ENCODE measurements at places on chromosomes 12 and 14.

DNA sequence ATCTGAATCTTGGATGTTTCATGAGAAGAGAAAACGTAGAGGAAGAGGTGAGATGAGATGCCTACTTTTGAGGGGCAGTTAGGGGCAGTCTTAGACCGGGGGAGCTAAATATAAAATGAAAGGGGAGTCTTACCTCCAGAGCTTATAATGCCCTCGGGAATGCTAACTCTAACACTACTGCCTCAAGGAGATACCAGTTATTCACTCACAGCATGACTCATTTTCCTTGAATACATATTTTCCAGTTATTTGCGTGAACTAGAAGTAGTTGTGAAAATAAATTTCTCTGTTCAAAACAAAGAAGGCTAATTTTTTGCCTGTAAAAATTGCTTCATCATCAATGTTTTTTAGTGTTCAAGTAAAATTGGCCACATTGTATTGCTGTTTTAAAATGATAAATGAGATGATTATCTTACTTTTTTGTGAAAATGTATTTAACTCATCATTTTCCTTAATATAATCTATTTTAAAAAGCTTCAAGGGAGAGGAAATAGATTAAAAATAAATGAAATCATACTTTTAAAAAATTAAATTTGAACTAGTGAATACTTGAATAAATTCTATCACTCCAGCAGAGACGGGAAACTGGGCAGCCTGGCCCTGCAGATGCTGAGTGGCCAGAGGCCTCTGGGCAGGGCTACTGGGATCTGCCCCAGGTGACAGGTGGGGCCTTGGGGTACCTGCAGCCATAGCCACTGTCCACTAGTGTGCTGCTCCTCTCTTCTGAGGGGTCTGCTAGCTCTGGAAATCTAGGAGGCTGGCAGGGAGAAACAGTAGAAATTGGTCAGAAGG lies 339.3 kb downstream of the EGLN3 start:
- DNase-seq = peak; percentile 22

DNA sequence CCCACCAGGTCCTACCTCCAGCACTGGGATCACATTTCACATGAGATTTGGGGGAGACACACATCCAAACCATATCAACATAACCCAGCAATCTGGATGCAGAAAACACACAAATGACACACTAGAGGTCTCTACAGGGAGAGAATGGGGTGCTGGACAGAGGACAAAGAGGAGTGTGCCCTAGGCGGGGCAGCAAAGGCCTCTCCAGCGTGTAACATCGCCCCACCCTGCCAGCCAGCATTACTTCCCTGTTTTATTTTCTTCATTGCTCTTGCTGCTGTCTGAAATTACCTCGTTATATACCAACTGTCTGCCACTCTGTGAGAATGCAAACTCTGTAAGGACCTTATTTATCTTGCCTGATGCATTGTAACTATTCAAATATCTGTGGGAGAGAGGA lies 61.1 kb downstream of the RIMBP2 start:
- no peak for DNase-seq

DNA sequence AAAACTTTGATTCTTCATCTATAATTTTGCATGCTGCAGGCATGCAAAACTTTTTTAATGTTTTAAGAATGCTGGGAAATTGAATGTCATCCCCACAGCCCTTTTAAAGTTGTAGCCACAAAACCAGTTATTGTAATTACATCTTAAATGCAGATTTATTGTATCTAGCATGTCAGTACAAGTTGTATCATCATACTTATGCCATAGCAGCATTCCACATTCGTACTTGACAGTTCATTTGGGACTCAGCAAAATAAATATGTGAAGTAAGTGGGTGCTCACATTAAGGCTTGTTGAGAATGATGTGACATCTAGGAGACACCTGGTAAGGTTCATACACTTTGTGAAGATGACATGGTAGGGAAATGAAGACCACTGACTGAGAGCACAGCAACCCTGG lies 44.0 kb upstream of the GZMB start:
- DNase-seq = no peak

- peak; percentile 39 for DNase-seq
Observed at GRCh38 chr12:122788387-122788786, 14.0 kb downstream of the CCDC62 start.

DNA sequence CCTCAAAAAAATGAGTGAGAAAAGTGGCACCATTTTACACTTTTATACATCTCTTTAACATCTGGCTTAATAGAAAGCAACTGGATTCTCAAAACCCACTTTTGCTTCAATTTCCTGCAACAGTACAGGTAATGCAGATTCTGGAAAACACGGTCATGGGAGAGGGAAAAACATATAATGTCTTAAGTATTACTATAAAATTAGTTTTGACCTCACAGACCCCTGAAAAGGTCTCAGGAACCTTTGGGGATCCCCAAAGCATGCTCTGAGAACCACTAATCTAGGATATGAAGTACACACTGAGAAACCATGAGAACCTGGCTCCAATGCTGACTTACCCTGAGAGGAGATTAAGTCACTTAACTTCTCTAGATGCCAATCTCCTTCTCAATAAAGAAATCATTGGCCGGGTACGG lies 64.7 kb downstream of the PPP2R5E start:
- DNase-seq = no peak

GRCh38 chr12:92928421-92928961 lies 604 bp downstream of the EEA1 start:
- no peak for DNase-seq

GRCh38 chr14:72999316-72999715 lies 27.6 kb downstream of the ZFYVE1 start:
- no peak for DNase-seq

DNA sequence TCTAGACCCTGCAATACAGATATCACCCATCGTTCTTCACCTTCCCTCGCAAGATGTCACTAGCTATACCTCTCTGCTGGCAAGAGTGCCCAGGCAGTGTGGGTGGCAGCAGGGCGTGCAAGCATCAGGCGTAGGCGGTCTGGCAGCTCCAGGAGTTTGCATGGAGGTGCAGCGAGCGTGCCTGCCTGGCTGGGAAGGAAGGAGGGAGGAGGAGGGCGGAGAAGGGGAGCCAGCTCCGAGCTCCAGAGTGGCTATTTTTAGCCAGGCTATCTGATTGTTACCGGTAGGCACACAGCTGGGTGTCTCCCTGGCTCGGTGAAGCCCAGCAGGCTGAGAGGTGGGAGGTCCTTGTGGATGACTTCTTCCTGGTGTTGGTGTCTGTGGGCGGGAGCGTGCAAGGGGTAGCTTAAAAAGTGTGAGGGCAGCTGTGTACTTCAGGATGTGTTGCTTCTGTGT lies 6.2 kb downstream of the FOXJ2 start:
- peak; percentile 50 for DNase-seq

DNA sequence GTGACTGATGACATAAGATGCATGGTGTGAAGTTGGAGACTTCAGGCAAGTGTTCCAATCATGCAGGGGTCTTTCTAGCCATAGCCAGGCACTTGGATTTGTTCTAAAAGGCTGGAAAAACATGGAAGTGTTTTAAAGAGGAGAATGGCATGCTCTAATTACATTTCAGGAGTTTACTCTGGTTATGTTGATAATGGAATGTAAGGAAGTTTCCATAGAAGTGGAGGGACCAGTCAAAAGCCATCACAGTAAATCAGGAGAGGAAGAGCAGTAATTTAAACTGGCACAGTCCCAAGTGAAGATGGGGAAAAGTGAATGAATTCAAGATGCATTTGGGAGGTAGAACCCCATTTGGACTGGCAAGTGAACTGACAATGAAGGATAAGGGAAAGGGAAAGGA lies 13.9 kb upstream of the FRS2 start:
- DNase-seq = no peak

- peak; percentile 8 for DNase-seq
Observed at GRCh38 chr14:99468836-99469592, 11.6 kb downstream of the SETD3 start.

GRCh38 chr14:71116568-71117122 lies 209.4 kb downstream of the PCNX1 start:
- DNase-seq = no peak

GRCh38 chr12:41310367-41310766 lies 122.2 kb downstream of the PDZRN4 start:
- no peak for DNase-seq

- peak; percentile 94 for DNase-seq
Observed at GRCh38 chr12:132828706-132829534, at the start of gene GOLGA3. TSS of gene GOLGA3 (minus strand) at chr12:132828869. CDS start at chr12:132822128, 6,741 bp downstream.

DNA sequence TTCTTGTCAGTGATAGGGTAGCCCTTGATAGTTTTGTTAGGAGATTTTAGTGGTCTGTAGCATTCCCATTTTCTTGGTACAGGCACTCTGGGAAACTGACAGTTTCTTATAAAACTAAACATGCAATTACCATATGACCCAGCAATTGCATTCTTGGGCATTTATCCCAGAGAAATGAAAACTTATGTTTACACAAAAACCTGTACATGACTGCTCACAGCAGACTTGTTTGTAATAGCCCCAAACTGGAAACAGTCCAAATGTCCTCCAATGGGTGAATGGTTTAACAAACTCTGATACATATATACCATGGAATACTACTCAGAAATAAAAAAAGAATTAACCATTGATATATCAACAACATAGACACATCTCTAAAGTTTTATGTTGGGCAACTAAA lies 75.5 kb downstream of the BORCS5 start:
- peak; percentile 69 for DNase-seq

DNA sequence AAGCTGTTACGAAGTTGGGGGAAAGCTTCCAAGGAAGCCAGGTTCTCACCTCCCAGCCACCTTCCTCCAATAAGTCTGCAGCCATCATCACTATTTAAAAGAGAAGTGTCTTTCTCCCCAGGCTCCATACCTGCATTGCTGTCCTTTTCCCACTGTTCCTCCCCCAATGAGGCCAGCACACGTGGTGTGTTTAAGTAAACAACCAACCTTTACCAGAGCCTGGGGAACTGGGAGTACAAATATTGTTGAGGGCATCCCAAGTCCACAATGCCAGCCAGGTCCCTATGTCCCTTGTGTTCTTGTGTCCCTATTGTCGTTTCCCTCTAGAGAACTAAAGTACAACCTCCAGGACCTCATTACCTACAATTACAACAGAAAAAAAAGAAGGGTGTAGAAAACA lies 49.2 kb upstream of the PNMA1 start:
- no peak for DNase-seq

DNA sequence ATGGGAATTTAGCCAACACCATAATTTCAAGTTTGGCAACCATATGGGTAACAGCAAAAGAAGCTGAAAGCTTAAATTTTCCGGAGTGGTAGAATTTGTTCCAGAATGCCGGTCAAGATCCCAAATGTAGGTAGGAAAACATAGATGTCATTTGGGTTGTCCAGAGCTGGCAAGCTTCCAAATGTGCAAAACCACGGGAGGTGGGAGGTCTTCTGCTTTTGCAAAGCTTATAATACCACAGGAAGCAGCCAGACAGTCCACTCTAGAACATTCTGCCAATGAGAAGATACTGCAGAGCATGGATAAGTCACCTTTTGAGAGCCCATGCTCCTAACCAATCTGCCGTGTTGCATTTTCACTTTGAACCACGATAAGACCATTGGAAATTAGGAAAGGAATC lies 26.4 kb upstream of the BATF start:
- no peak for DNase-seq

GRCh38 chr12:112892856-112893255 lies 13.9 kb upstream of the OAS1 start:
- DNase-seq = no peak

Measured in fibroblast of upper back skin (primary cell).